ENCODE measurements at places on chromosomes 11 and 22. TPM values are rescaled to one million over a fixed set of nuclear protein-coding genes. Genes with fewer than 3 reads are reported as not detected.

Gene TRMT2A
- 40.2 TPM for polyA plus RNA-seq

Gene RASD2
- polyA plus RNA-seq: 1.7 TPM

Gene SMCO4
- polyA plus RNA-seq: 18.5 TPM

Gene TRIM49
- polyA plus RNA-seq: not detected

Gene C22orf42
- polyA plus RNA-seq: not detected

Gene MIAT
- polyA plus RNA-seq: 0.69 TPM

Gene SNX32
- 1.4 TPM for polyA plus RNA-seq

Gene HEPHL1
- 0.10 TPM for polyA plus RNA-seq

Gene FOLH1
- polyA plus RNA-seq: 23.4 TPM

Gene C22orf15
- 3.5 TPM for polyA plus RNA-seq

All from left renal cortex interstitium (tissue), 4 donors.